ENCODE measurements at places on chromosomes 7 and 10.

- no peak for DNase-seq
These were observed 219.5 kb downstream of the CCDC3 start for GRCh38 chr10:12781976-12782375.

- DNase-seq = no peak
These were observed 175.6 kb downstream of the DNAH11 start for GRCh38 chr7:21718391-21718790.

GRCh38 chr10:52488606-52489485 is 174.8 kb downstream of the DKK1 start:
- DNase-seq = no peak

GRCh38 chr7:106616708-106617051 is 44.3 kb downstream of the CCDC71L start:
- no peak for DNase-seq

DNA sequence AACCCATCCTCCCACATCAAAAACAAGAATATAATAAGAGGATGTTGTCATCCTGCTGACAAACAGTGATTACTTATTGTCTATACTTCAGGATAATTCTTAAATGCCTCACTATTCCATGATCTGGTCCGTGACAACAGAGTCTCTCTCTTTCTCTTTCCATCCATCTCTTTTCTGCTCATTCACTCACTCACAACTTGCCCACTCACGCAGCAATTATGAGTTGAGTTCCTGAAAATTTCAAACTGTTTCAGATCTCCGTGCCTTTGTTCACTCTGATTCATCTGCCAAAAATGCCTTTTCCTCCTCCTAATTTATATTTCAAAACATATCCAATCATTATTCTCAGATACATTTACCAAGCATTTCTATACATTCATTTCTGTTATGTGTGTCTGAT is 1.4 kb downstream of the OR6B1 start:
- DNase-seq = no peak

DNA sequence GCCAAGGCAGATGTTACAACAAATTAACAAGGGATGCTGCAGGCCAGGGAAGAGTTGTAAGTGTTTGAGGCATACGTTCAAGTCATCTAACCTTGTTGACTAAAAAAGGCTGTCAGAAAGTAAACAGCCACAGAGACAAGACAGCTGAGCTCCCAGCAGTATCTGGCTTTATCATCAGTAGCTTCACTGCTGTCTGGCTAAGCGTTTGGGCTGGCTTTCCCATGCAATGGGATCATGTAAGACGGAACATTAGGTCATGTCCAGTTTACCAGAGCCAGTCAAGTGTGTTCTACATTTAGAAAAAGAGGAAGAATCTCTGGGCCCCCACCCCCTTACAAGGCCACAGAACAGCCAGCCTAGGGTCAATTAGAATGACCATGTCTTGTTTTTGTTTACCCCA is 51.3 kb upstream of the GSAP start:
- DNase-seq = no peak

DNA sequence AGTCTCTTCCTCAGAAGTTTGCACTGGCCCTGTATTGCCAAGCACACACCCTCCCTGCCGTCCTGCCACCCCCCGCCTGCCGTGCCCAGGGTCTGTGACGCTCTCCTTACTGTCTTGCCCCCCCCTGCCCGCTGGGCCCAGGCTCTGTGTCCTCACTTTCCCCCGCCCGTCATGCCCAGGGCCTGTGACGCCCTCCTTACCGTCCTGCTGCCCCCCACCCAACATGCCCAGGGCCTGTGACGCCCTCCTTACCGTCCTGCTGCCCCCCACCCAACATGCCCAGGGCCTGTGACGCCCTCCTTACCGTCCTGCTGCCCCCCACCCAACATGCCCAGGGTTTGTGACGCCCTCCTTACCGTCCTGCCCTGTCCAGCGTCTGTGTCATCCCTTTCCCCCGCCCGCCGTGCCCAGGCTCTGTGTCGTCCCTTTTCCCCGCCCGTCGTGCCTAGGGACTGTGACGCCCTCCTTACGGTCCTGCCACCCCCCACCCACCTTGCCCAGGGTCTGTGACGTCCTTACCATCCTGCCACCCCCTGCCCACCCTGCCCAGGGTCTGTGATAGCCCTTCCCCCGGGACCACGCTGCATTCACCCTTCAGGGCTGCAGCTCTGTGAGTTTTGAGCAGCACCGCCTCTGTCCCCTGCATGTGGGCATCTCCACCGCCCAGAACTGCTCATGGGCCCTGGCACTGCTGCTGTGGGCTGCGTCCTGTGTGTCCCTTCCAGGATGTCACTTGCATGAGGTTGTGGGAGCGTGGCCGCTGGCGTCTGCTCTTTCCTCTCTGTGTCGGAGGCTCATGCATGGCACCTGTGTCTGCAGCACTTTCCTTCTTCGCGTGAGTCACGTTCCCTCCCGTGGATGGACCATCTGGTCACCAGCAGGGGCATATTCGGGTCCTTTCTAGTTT is 19.3 kb upstream of the PRKAR1B start:
- DNase-seq = no peak

GRCh38 chr10:128938558-128938957 is 528.5 kb upstream of the MGMT start:
- no peak for DNase-seq

GRCh38 chr7:27999829-28000228 is 180.8 kb downstream of the JAZF1 start:
- DNase-seq = no peak

DNA sequence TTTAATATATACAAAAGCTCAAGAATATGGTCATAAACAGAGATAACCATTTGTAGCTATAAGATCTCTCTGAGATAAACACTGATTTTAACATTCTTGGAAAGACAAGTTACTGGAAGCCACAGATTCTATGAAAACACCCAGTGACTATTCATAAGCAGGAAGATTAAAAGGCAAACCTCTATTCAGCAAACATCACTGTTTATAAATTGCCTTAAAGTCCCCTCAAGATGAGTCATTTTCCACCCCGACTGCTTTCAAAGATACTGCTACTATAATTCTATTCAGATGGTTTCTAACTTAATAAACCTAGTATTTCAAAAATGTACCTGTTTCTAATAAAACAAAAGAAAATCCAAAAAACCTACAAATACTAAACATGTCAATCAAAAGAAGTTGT is 21.0 kb downstream of the TM9SF3 start:
- no peak for DNase-seq

GRCh38 chr7:37356911-37357636 is 91.6 kb downstream of the ELMO1 start:
- no peak for DNase-seq

GRCh38 chr10:64040781-64041180 is 519.6 kb downstream of the REEP3 start:
- DNase-seq = no peak

- no peak for DNase-seq
These were observed at the start of gene CHRM2 for GRCh38 chr7:136868496-136869000. Gene CHRM2 (plus strand): TSS chr7:136868652. CDS start chr7:137014866, 146,214 bp downstream.

DNA sequence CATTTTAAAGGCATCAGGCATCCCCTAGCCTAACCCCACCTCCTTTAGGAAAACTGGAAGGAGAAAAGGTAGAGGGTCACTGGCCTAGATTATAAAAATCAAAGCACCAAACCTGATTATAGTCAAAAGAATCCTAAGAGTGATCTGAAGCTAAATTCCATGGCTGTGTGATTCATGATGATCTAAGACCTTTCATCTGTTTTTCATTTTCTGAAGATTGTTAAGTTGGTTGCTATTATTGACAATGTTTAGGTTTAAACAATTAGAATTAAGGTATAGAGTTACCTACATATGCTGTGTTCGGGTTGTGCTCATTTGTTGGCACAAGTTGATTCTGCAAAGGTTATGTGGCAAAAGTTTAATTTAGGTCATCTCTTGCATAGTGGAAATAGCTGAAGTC is 148.7 kb downstream of the BICC1 start:
- no peak for DNase-seq

DNA sequence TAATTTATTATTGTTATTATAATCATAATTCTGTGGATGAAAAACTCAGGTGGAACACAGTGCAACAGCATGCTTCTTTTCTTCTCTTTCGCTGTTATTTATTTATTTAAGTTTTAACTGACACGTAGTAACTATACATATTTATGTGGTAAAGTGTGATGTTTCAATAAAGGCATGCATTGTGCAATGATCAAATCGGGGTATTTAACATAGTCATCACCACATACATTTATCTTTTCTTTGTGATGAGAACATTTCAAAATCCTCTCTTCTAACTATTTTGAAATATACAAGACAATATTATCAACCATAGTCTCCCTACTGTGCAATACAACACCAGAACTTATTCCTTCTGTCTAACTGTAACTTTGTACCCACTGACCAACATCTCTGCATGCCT is 152.5 kb upstream of the LYZL1 start:
- DNase-seq = no peak

GRCh38 chr7:121961089-121961867 is 88.3 kb downstream of the PTPRZ1 start:
- peak; percentile 83 for DNase-seq

DNA sequence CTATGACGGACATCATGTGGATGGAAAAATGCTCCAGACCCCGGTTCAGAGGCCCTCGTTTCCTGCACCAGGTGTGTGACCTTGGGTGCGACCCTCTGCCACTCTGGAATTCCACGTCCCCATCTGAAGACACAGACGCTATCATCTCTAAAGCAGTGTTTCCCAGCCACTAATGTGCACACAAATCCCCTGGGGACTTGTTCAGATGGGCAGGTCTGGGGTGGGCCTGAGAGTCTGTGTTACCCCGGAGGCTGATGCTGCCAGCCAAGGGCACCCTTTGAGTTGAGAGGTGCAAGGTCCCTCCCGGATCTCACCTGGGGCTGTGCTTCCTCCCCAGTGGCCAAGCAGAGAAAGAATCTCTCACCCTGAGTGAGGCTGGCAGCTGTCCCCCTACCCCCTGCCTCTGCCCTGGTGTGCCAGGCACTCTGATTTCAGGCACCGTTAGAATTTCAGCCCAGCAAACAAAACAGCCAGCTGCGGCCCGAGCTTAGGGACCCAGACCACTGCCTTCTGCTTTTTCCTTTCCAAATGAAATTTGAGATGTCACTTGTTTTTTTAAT is 90.0 kb downstream of the SLIT1 start:
- no peak for DNase-seq

DNA sequence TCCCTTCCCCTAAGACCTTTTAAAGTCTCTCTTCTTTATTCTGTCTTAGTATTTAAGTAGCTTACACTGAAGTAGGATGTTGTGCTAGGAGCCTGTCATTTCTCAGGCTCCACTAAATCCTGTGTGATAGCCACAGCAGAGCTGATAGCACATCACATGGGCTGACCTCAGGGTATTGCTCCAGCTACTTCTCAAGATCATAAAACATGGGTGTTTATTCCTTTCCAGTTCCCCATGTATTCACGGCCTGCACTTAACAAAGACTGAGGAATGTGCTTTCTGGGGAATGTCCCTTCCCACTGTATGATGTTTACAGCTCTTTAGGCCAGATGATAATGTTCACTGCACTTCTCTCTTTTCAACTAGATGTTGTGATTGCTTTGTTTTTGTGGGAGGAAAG is 1086.8 kb downstream of the KCNMA1 start:
- DNase-seq = no peak

- no peak for DNase-seq
These were observed 45.7 kb downstream of the BPGM start for GRCh38 chr7:134692344-134692705.

DNA sequence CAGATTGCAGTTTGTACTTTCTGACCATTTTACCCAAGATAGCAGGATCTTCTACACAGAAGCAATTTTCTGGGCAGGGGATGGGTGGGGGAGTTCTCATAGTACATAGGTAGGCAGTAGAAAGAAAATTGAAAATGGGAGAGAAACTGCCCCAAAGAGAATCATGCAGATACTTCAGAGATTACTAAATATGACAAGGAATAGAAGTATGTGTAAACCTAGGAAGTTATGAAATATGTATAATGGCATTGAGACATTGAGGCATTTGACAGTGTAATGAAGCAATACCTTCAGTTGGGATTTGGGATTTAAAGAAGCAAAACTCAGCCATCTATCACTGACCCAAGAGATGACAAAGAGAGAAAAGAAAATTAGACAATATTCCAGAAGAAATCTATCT is 233.0 kb downstream of the PTN start:
- DNase-seq = no peak

- no peak for DNase-seq
These were observed 11.3 kb upstream of the STMP1 start for GRCh38 chr7:135650831-135651573.

- DNase-seq = no peak
These were observed 39.0 kb downstream of the ADK start for GRCh38 chr10:74189999-74190421.

DNA sequence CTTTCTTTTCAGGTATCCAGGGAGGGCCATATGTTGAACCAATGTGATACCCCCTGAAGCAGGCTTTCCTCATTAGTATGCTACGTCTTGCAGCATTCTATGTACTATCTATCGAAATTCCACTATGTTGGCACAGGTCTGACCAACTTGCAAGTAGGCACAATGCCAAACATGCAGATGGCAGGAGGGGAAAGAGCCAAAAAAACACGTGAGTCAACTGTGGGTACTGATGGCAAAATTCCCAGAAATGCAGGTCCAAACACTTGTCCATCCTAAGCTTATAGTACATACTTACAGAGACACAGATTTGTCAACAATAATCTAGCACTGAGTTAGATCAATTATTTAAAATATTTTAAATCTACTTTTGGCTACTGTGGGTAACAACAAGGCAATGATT is 394.9 kb downstream of the DGKB start:
- peak; percentile 92 for DNase-seq

GRCh38 chr10:85316276-85316675 is 987.9 kb downstream of the CCSER2 start:
- no peak for DNase-seq

DNA sequence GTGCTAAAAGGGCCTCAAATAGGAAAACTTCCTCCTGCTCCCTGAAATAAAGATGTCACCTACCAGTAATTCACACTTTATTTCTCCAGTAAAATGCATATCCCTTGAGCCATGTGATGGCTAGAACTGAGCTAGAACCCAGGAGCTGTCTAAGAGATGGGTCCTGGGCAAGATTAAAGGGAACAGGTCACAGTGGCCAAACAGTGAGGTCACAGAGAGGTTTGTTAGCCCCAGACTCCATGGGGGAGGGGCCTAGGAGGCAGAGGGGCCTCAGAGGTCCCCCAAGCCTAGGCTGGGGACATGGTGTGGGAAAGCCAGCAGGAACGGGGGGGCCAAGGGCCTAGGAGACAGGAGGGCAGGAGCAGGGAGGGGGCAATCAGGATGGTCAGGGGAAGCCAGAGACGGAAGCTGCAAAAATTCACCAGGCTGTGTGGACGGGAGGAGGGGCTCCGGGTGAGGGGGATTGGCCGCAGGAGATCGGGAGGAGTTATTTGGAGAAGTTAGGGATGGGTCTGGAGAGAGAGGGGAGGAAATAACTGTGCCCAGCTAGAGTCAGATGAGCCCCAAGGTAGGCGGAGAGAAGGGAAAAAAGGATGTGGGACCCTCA is 3.3 kb downstream of the FBXO24 start:
- DNase-seq = no peak

DNA sequence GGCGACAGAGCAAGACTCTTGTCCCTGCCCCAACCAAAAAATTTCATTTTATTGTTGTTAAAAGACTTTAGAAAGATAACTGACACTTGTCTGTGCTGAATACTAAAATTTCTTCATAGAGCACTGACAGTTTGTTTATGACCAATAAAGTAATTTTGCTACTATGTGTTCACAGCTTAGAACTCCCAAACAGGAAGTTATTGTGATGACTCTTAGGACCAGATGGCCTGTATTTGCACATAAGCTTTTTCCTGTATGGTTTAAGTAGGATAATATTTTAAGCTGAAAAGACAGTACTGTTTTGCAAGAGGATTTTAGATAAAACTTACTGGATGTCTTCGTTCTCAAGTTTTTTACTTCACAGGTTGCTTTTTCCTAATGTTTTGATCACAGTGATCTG is 80.7 kb downstream of the MMRN2 start:
- no peak for DNase-seq

- no peak for DNase-seq
These were observed 5.5 kb downstream of the CREB3L2 start for GRCh38 chr7:137996386-137996851.
